ENCODE measurements at places on chromosomes 16 and 17.
A peak's percentile ranks its signal among the peaks of the same experiment; 100 is the strongest.

DNA sequence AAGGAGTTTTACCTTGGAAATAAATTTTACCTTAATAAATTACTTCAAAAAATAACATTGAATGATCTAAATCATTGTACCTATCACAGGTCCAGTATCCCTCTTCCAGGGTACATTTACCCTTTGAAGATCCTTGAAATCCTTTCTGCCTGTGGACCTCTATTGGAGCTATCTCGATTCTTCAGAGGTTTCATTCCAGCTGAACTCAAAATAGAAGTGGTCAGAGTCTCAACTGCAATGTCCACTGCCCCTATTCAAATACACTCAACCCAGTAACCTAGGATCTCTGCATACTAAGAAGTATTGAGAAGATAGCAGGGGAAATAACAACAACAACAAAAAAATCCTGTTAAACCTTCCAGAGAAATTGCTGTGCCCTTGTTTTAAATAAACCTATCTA lies 9.3 kb downstream of the ABCA5 start:
- no peak for DNase-seq

- DNase-seq = no peak
Measured at GRCh38 chr17:80876950-80877728, 114.5 kb upstream of the CHMP6 start.

- DNase-seq = no peak
Measured at GRCh38 chr17:32518646-32519227, 31.9 kb downstream of the CDK5R1 start.

DNA sequence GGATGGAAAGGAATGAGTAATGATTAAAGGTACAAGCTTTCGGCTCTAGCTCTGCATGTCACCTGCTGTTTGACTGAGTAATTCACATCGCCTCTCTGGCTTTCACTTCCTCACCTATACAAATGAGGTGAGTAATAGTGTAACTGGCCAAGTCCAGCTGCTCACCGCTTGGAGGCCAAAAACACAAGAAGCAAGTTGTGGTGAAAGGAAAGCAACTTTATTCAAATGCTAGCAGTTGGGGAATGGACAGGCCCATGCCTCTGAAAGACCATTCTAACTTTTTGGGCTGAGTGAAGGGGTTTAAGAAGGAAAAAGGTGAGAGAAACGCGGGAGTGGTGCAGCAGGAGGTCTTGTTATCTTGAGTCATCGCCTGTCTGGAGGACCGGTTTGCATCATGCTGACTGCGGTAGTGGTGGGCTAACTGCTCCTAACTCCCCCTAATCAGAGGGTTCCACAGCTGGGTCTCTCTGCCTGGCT lies 45.7 kb upstream of the CSNK2A2 start:
- no peak for DNase-seq

DNA sequence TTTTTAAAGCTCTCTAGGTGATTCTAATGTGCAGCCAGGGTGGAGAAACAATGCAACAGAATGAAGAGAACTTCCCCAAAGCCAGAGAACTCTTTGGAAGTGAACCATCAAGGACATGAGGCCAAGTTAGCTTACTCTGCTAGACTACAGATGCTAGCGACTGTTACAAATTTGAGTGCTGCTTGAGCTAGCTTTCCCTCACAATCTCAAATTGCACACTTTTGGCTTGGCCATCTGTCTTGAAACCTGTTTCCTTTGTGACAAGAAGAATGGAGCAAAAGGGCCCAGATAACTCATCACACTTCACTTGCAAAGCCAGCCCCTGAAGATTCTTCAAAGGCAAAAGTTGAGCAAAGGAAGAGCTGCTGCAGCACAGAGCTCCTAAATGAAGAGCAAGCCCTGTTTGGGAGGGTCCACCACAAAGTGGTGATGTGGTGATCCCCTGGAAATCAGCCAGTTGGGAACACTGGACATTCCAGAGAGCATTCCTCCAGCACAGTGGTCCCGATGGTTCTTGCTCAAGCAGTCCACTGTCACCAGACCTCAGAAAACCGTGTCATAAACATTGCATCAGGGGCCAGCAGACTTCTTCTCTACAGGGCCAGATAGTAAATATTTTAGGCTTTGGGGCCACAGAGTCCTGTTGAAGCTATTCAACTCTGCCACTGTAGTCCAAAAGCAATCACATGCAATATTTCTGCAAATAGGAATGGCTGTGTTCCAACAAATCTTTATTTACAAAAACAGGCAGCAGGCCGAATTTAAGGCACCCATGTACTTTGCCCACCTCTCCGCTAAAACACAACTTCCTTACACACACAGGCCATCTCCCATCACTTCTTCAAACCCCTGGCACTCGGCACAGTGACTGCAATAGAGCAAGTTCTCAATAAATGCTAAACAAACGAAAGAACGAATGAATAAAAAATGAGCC lies 21.2 kb downstream of the SLC39A11 start:
- DNase-seq = no peak

DNA sequence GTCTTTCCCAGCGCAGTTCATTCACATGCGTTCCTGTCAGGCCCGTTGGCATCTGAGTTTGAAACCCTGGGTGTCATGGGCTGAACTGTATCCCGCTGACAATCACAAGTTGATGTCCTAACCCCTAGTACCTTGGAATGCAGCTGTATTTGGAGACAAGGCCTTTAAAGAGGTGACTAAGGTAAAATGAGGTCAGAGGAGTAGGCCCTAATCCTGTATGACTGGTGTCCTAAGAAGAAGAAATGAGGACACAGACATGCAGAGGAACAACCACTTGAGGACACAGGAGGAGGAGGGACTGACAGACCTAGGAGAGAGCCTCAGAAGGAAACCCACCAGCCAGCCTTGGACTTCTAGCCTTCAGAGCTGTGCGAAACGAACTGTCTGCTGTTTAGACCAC lies 33.1 kb downstream of the TRPV2 start:
- DNase-seq = no peak

- no peak for DNase-seq
Measured at GRCh38 chr17:73091770-73092522, 542 bp downstream of the SLC39A11 start.

GRCh38 chr17:60577147-60577915 lies 22.7 kb upstream of the PPM1D start:
- peak; percentile 71 for DNase-seq

- no peak for DNase-seq
Measured at GRCh38 chr17:61478790-61479492, 26.7 kb downstream of the TBX4 start.

All from ascending aorta (tissue), 2 donors.